ENCODE measurements at places on chromosomes 7 and 10.

DNA sequence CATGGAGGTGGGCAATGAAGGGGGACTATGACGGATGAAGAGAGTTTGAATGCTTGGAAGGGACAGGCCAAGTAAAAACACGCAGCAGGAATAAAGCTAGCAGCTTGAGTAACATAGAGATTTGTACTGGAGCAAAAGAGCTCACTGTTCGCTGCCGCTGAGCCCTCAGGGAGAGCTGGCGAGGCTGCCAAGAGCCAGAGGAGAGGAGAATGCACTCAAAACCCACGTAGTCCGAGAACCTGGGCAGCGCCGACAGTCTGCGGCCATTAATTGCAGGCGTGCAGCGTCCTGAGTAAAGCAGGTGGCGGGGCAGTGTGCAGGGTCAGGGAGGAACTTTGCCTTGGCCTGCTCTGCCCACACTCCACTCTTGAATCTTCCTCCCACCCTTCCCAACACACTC is 68.2 kb downstream of the SLC37A3 start:
- H3K4me3 ChIP-seq: no peak overlapping the region
- no peak for DNase-seq
- no peaks in the 10 kb centered on the region for H3K4me1 ChIP-seq
- peaks cover 8% of the 10 kb centered on the region for H3K36me3 ChIP-seq

DNA sequence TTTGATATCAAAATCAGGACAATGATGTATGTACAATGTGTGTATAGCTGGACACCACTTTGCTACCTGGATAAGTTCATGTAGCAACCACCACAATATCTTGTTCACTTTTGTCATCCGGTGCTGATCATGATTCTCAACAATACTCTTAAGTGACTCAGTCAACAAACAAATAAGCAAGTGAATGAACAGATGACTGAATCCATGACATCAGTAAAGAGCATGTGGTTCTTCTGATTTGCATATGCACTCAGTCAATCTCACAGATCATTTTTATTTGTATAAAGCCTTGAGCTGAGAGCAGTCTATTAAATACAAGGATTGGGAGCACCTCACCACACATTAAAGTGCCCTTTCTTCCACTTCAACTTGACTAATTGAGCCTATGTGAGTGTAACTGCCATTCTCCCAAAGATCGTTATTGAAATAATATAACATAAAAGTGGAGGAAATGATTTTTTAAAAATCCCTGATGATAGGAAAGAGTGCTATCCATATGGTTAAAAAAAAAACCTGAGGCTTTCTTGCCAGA is 69.5 kb downstream of the NPSR1 start:
- no peak overlapping the region for H3K4me3 ChIP-seq
- DNase-seq: peak; percentile 47
- no peak overlapping the region for H3K27ac ChIP-seq
- H3K27me3 ChIP-seq: no peaks in the 10 kb centered on the region
- no peaks in the 10 kb centered on the region for H3K36me3 ChIP-seq

GRCh38 chr7:66170309-66171231 is 34.6 kb upstream of the TPST1 start:
- H3K4me1 ChIP-seq: peaks cover 4% of the 10 kb centered on the region
- H3K27ac ChIP-seq: no peak overlapping the region
- H3K27me3 ChIP-seq: no peaks in the 10 kb centered on the region

GRCh38 chr10:86960003-86960862 is 1.8 kb downstream of the SNCG start:
- H3K4me3 ChIP-seq: no peak overlapping the region
- H3K27ac ChIP-seq: peak overlapping the region; percentile 70
- H3K27me3 ChIP-seq: no peaks in the 10 kb centered on the region
- DNase-seq: no peak
- H3K4me1 ChIP-seq: peaks cover 46% of the 10 kb centered on the region

DNA sequence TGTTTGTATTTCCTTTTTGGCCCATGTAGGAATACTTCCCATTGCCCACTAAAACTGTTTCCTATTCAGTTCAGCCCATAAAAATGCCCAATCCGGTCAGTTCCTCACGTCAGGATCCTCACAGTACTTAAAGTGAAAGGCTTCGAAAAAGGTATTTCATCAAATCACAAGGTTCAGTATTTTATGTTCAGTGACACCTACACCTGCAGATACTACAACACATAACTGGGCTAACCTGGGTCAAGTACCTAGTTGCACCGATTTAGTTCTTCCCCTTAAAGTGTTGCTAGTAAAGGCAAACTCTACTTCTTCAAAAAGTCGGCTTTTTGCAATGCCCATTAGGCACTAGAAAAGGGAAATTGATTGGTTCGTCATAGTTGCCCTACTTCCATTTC is 1.1 kb downstream of the SNX13 start:
- H3K27me3 ChIP-seq: no peaks in the 10 kb centered on the region
- DNase-seq: no peak
- H3K27ac ChIP-seq: peak overlapping the region; percentile 93
- H3K36me3 ChIP-seq: no peaks in the 10 kb centered on the region

DNA sequence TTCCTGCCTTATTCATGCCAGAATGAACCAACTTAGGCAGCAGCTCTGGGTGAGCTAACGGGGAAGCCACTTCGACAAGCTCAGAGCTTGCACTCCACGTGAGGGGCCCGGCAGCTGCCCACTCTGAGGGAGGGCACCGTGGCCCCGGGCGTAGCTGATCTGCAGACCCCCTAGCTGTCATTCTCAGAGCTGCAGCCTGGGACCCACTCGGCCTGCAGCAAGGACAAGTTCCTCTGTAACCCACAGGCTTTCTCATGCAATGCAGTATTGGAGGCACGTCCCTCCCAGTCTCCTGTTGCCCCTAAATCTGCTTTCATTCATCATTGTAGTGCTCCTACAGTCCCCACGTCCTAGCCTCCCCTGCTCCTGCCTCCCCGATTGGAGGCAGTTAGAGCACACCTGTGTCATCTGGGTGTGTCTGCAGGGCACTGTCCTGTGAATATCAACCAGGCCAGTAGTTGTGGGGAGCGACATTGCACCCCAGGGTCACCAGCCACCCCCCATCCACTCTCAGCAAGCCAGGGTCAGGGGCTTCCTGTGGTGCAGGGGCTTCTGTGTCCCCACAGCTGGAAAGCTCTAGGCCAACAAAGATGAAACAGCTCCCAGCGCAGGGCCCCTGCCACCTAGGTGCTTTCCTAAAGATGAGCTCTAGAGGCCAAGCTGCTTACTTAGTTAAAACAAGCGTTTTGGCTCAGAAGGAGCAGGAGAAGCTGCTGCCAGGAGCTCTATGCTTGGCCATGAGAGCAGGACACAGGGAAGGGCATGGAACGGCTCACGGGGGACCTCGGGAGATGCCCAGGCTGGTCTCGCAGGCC is 333.6 kb downstream of the ADARB2 start:
- no peak overlapping the region for H3K4me3 ChIP-seq
- H3K4me1 ChIP-seq: no peaks in the 10 kb centered on the region
- no peaks in the 10 kb centered on the region for H3K27me3 ChIP-seq
- no peaks in the 10 kb centered on the region for H3K36me3 ChIP-seq
- no peak for DNase-seq

- no peak overlapping the region for H3K27ac ChIP-seq
- no peaks in the 10 kb centered on the region for H3K4me1 ChIP-seq
- no peaks in the 10 kb centered on the region for H3K36me3 ChIP-seq
- H3K4me3 ChIP-seq: no peak overlapping the region
These were observed 243.9 kb upstream of the NPY start for GRCh38 chr7:24039991-24040624.

DNA sequence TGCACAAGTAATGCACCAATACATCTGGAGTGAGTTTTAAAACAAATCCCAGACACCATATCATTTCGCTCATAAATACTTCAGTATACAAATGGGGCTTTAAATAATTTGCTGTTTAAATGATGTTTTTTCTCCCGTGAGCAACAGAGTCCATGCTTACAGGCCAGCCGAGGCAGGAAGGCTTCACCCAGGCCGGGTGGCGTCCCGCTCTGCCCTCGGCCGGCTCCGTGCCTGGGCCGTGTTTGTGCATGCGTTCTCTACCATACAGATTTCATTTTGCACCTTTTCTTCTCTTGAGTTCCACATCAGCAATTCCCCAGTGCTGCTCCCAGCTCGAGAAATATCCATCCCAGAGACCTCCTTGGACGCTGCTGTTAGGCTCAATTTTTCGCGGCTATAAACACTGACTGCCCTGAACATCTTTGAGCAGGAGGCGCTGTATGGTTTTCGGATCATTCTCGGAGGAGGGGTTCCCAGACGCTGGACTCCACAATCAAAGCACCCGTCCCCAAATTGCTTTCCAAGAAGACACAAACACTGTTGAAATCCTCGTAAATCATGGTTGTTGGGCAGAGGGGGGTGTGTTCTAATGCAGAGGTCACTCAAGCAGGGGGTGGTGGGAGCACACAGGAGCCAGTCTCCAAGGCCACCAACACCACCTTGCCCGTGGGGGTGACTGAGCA is 91.6 kb downstream of the MICALL2 start:
- no peak for DNase-seq
- H3K4me3 ChIP-seq: no peak overlapping the region
- H3K27me3 ChIP-seq: no peaks in the 10 kb centered on the region
- peaks cover 15% of the 10 kb centered on the region for H3K4me1 ChIP-seq
- H3K27ac ChIP-seq: no peak overlapping the region
- H3K36me3 ChIP-seq: no peaks in the 10 kb centered on the region

DNA sequence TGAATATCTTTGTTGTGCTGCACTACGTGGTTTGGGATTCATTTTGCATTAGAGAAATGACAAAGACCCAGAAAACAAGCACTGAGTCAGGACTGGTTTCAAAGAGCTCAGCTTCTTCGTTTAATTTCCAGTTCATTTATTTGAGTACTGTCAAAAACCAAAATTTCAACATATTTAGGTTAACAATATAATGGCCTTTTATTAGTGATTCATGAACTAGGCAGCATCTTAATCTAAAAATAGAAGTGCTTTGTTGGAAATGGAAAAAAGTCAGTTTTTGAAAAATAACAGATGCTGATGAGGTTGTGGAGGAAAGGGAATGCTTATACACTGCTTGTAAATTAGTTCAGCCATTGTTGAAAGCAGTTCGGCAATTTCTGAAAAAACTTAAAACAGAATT is 856.4 kb downstream of the LRMDA start:
- no peak overlapping the region for H3K27ac ChIP-seq
- no peak for DNase-seq
- no peaks in the 10 kb centered on the region for H3K36me3 ChIP-seq
- H3K4me1 ChIP-seq: no peaks in the 10 kb centered on the region
- H3K27me3 ChIP-seq: no peaks in the 10 kb centered on the region

DNA sequence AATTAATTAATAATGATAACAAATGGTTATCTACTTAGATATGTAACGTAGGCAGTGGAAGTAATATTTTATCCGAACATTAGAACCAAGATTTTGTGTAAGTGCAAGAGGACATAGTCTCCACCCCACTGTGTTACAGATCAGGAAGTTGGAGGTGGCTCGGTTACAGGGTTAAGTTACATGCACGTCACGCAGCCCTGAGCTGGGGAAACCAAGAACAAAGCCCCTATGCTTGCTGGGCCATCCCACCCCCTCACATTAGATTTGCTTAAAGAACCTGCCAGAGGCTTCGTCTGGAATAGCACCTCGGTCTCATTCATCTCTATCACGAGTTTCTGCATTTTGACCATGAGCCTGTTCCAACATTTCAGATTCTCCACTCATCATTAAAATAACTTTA is 214.1 kb downstream of the ADARB2 start:
- H3K36me3 ChIP-seq: no peaks in the 10 kb centered on the region
- H3K27me3 ChIP-seq: peaks cover 6% of the 10 kb centered on the region
- DNase-seq: no peak
- no peak overlapping the region for H3K27ac ChIP-seq
- H3K4me3 ChIP-seq: no peak overlapping the region
- no peaks in the 10 kb centered on the region for H3K4me1 ChIP-seq

- DNase-seq: no peak
- H3K4me3 ChIP-seq: no peak overlapping the region
- H3K27ac ChIP-seq: no peak overlapping the region
- H3K36me3 ChIP-seq: no peaks in the 10 kb centered on the region
- H3K4me1 ChIP-seq: peaks cover 6% of the 10 kb centered on the region
These were observed 506.9 kb downstream of the RPS24 start for GRCh38 chr10:78540355-78541076.

- H3K36me3 ChIP-seq: no peaks in the 10 kb centered on the region
- no peak for DNase-seq
- H3K4me3 ChIP-seq: no peak overlapping the region
- no peak overlapping the region for H3K27ac ChIP-seq
These were observed 14.2 kb downstream of the MTURN start for GRCh38 chr7:30148951-30149459.
